Stomach (tissue), 19 donors: ENCODE measurements at places on chromosomes 6 and 20.

- peak; percentile 81 for DNase-seq
Measured at GRCh38 chr6:75368151-75368779, 83.7 kb upstream of the TMEM30A start.

DNA sequence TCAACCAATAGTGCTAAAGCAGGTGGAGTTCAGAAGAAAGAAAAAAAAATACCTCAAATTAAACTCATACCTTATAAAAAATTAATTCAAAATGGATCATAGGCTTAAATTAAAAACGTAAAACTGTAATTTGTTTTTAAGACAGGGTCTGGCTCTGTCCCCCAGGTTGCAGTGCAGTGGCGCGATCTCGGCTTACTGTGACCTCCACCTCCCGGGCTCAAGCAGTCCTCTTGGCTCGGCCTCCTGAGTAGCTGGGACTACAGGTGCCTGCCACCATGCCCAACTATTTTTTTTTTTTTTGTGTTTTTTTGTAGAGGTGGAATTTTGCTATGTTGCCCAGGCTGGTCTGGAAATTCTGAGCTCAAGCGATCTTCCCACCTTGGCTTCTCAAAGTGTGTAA, 111.6 kb downstream of the HDGFL1 start:
- no peak for DNase-seq

GRCh38 chr6:107811591-107812218, 12.4 kb downstream of the SCML4 start:
- no peak for DNase-seq

DNA sequence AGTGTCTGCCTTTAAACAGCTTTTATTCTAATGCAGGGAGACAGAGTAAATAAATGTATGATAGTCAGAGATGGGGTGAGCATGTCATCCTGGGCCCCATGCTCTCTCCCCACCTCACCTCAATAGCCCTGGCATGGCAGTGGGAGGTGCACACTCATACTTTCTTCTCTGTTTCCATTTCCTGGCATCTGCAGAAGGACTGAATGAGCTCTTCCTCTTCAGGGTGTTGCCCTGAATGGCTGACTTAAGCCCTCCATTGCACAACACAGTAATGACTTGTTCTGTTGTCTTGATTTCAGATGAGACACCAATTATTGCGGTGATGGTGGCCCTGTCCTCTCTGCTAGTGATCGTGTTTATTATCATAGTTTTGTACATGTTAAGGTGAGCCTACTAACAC, 57.0 kb upstream of the GNRH2 start:
- DNase-seq: no peak
